ENCODE measurements at places on chromosomes 2 and 18. TPM values are rescaled to one million over a fixed set of nuclear protein-coding genes. Genes with fewer than 3 reads are reported as not detected.

- peaks cover 31% of the 10 kb centered on the region for H3K4me1 ChIP-seq
- H3K27ac ChIP-seq = peak overlapping the region; percentile 26
- H3K27me3 ChIP-seq = no peaks in the 10 kb centered on the region
Observed at GRCh38 chr2:98912957-98913915, 22.8 kb downstream of the CRACDL start.

DNA sequence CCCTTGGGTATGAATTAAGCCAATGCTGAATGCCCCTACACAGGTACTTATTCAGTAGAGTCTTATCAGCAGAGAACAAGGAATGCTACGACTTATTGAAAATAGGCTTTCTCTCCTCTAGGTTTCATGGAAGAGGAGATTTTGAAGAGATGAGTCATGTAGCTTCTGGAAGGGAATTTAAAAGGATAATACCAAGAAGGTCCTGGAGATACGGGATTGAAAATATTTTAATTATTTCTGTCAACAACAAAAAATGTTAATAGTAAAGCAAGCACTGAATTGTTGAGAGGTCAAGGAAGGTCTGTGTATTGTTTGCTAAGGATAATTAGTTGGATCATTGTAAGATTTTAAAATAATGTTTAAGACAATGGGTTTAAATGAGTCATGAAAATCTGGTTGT, 293.0 kb upstream of the SPHKAP start:
- no peak overlapping the region for H3K27ac ChIP-seq
- no peaks in the 10 kb centered on the region for H3K27me3 ChIP-seq
- no peak for DNase-seq
- H3K4me3 ChIP-seq = no peak overlapping the region
- no peaks in the 10 kb centered on the region for H3K4me1 ChIP-seq
- no peaks in the 10 kb centered on the region for H3K36me3 ChIP-seq

- DNase-seq = no peak
- no peaks in the 10 kb centered on the region for H3K36me3 ChIP-seq
- H3K27ac ChIP-seq = no peak overlapping the region
- no peaks in the 10 kb centered on the region for H3K27me3 ChIP-seq
Observed at GRCh38 chr2:141942006-141942789, 188.6 kb downstream of the LRP1B start.

GRCh38 chr18:79695269-79695668, 15.7 kb downstream of the CTDP1 start:
- no peak overlapping the region for H3K4me3 ChIP-seq
- peaks cover 6% of the 10 kb centered on the region for H3K36me3 ChIP-seq
- no peaks in the 10 kb centered on the region for H3K27me3 ChIP-seq
- no peak for DNase-seq

DNA sequence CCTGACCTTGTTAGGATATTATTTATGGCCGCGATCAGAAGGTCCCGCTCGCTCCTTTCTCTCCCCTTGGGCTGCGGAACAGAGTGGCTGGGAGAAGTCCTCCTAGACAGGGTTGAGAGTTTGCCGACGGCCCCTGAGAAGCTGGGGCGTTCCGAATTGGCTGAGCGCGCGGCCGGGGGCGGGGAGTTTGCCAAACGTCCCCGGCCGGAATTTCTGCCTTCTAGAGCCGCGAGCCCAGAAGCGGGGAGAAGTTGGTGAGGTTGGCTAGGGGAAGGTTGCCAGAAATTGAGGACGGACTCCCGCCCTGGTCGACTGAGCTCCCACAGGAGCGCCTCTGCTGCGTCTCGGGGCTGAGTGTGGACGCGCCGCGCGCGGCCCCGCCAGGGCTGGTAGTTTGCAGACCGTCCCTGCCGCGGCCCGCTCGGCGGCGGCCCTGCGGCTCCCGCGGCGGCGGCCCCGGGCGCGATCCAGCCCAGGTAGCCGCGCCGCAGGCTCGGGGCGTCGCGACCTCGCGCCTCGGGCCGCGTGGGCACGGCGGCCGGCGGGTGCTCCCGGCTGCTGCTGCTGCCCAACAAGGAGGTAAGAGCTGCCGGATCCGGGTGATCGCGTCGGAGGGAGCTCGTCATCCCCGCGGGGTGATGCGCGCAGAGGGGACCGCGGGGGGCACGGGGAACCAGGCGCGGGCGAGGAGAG, 134.0 kb upstream of the MGAT5 start:
- peaks cover 11% of the 10 kb centered on the region for H3K27me3 ChIP-seq
- peaks cover 10% of the 10 kb centered on the region for H3K4me1 ChIP-seq
- DNase-seq = peak; percentile 45
- H3K4me3 ChIP-seq = peak overlapping the region; percentile 74
- H3K27ac ChIP-seq = no peak overlapping the region

GRCh38 chr18:13611142-13611600, 115.2 kb downstream of the FAM210A start:
- H3K27me3 ChIP-seq = peaks cover 8% of the 10 kb centered on the region
- H3K4me3 ChIP-seq = no peak overlapping the region
- no peak for DNase-seq
- no peaks in the 10 kb centered on the region for H3K36me3 ChIP-seq
- no peaks in the 10 kb centered on the region for H3K4me1 ChIP-seq

DNA sequence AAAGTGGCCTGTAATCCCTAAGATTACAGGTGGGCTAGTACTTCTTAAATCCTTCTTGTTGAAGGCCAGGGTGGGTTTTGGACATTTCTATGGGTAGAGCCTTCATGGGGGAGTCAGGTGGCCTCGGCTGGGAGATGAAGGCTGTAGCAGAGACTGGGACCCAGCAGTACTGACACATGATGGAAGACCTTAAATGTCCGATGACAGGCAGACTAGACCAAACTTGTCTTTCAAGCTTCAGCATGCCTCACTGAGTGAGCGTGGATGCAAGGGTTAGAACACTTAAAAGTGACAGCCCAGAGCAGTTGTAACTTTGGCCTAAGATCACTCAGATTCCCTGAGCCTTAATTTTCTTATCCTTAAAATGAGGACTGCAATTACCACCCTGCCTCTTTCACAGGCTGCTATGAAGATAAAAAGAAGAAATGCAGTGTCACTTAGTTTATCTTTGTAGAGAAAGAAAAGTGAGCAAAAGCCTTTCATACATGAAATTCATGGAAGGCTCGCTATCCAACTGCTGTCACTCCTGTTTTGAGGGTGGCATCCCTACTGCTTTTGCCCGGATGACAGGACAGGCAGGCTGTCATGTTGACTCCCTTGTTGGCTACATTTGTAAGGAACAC, 19.5 kb downstream of the PLEK start:
- H3K27ac ChIP-seq = no peak overlapping the region
- DNase-seq = no peak
- no peaks in the 10 kb centered on the region for H3K4me1 ChIP-seq
- H3K4me3 ChIP-seq = no peak overlapping the region
- H3K36me3 ChIP-seq = no peaks in the 10 kb centered on the region

DNA sequence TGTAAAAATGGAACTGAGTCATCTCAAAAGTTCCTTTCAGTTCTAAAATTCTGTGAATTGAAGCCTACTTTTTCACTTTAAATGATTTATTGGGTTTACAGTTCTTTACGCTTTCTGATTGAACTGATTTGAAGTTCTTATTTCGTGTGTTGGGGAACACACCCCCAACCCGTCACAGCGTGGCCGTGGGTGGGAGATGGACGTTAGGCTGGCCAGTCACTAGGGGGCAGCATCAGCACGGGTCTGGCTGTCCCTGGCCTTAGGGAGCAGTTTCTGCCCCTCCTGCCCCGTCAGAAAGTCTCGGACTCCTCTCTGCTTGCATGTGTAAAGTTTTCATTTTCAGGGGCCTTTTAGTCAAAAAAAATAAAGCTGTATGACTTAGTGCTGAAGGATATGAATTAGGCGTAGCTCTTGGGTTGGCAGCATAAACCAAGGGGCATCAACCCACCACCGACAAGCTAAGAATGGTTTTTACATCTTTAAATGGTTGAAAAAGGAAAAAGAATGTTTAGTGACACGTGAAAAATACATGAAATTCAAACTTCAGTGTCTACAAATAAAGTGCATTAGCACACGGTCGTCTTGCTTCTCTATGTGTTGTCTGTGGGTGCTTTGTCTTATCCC, 63.4 kb downstream of the ZCCHC2 start:
- no peaks in the 10 kb centered on the region for H3K36me3 ChIP-seq
- H3K27ac ChIP-seq = no peak overlapping the region
- no peak overlapping the region for H3K4me3 ChIP-seq
- peak; percentile 27 for DNase-seq
- H3K4me1 ChIP-seq = peaks cover 4% of the 10 kb centered on the region
- no peaks in the 10 kb centered on the region for H3K27me3 ChIP-seq

DNA sequence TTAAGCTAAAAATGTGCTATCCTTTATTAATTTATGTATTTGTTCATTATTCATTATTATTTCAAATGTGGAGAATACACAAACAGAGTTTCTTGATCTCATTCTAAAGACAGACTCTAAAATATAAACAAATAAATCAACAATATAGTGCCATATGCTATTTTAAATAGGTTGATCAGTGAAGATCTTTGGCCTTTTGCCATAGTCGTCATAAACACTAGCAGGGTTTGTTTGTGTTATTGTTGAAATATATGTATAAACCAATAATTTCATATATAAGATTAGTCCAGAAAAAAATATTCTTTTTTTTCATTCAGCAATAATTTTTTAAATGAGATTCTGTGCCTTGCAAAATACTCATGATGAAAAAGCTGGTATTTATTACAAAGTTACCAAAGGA, 62.1 kb upstream of the KYNU start:
- no peaks in the 10 kb centered on the region for H3K27me3 ChIP-seq
- no peak for DNase-seq
- H3K4me1 ChIP-seq = no peaks in the 10 kb centered on the region
- no peak overlapping the region for H3K4me3 ChIP-seq

DNA sequence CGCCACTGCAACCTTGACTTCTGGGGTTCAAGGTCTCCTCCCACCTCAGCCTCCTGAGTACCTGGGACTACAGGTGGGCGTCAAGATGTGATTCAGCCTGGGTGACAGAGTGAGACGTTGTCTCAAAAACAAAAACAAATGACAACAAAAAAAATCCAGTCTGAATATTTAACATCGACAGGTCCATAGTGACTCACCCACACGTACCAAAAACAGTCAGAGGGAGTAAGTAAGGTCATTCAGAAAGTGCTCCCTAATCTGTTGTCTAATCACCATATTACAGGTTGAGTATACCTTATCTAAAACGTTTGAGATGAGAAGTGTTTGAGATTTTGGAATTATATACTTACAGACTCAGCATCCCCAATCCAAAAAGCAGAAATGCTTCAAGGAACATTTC, 24.4 kb downstream of the SAP130 start:
- DNase-seq = no peak
- H3K27ac ChIP-seq = no peak overlapping the region
- H3K27me3 ChIP-seq = no peaks in the 10 kb centered on the region
- no peaks in the 10 kb centered on the region for H3K4me1 ChIP-seq
- no peak overlapping the region for H3K4me3 ChIP-seq

DNA sequence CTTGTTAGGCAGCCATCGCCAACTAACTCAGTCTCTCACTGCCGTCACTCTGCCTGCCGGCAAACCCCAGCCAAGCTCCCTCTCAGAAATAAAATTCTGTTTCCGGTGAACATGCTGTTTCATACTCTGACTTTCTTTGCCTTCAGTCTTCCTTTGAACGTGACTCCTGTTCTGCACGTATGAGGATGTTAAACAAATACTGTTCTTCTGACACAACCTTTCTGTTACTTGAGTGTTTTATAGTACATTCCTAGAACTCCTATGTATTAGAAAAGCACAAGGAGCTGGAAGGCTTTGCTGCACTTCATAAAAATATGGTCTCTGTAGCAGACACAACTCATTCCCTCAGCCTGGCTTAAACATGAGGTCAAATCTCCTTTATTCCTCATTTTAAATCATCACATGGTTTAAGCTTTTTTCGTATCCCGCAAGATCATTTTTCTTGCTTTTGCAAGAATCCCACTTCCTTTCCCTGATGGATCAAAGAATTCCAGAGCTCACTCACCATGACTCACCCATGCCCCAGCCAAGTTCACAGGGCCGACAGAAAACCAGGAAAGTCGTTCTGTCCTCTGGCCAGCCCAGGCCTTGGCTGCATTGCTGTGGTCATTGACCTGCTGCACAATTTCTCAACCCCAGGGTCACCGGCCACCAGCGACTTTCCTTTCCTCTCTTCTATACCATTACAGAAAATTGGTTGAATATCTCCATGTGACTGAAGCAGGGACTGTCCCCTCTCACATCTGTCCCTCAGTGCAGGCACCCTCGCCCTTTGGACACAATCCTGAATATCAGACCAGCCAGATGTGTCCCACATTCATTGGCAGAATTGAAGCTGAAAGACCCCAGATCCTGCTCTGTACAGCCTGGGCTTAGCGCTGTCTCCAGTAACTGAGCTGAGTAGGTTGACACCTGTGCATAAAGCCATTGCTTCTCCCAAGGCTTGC, 183.1 kb upstream of the ARL4C start:
- H3K27me3 ChIP-seq = no peaks in the 10 kb centered on the region
- H3K4me3 ChIP-seq = no peak overlapping the region
- peaks cover 16% of the 10 kb centered on the region for H3K4me1 ChIP-seq
- H3K36me3 ChIP-seq = no peaks in the 10 kb centered on the region

- H3K27me3 ChIP-seq = no peaks in the 10 kb centered on the region
- H3K36me3 ChIP-seq = no peaks in the 10 kb centered on the region
- H3K27ac ChIP-seq = no peak overlapping the region
- H3K4me3 ChIP-seq = no peak overlapping the region
- no peaks in the 10 kb centered on the region for H3K4me1 ChIP-seq
- no peak for DNase-seq
Observed at GRCh38 chr2:186918495-186918894, 69.5 kb upstream of the ZSWIM2 start.

GRCh38 chr2:208010506-208010905, 14.8 kb downstream of the PLEKHM3 start:
- no peak overlapping the region for H3K4me3 ChIP-seq
- no peak overlapping the region for H3K27ac ChIP-seq
- DNase-seq = no peak
- H3K4me1 ChIP-seq = peaks cover 5% of the 10 kb centered on the region
- H3K36me3 ChIP-seq = no peaks in the 10 kb centered on the region
- no peaks in the 10 kb centered on the region for H3K27me3 ChIP-seq

The ZNF142 gene
- total RNA-seq = 31.3 TPM

The CNGA3 gene
- total RNA-seq = not detected

The MYO5B gene
- 0.31 TPM for total RNA-seq

The GPR155 gene
- total RNA-seq = 2.1 TPM

The SKA1 gene
- 22.1 TPM for total RNA-seq

The RASGRP3 gene
- total RNA-seq = 2.6 TPM

The UNC80 gene
- 0.08 TPM for total RNA-seq

The TXNDC2 gene
- 0.90 TPM for total RNA-seq

The TYMS gene
- total RNA-seq = 202 TPM

The FTCDNL1 gene
- 2.8 TPM for total RNA-seq

The CD302 gene
- 3.3 TPM for total RNA-seq

The RPRM gene
- not detected for total RNA-seq

The HOXD4 gene
- total RNA-seq = 1.4 TPM
